ENCODE measurements at places on chromosomes 1 and 21. TPM values are rescaled to one million over a fixed set of nuclear protein-coding genes. Genes with fewer than 3 reads are reported as not detected.
A peak's percentile ranks its signal among the peaks of the same experiment; 100 is the strongest.

- H3K4me3 ChIP-seq, result no peak overlapping the region
- no peak for DNase-seq
- no peak overlapping the region for H3K27ac ChIP-seq
- H3K4me1 ChIP-seq, result no peaks in the 10 kb centered on the region
- H3K36me3 ChIP-seq, result no peaks in the 10 kb centered on the region
Observed at GRCh38 chr1:239123260-239123659, 263.1 kb upstream of the CHRM3 start.

- H3K36me3 ChIP-seq, result peaks cover 3% of the 10 kb centered on the region
- no peak overlapping the region for H3K4me3 ChIP-seq
- DNase-seq, result no peak
- peak overlapping the region; percentile 32 for H3K27ac ChIP-seq
Observed at GRCh38 chr1:39213511-39214002, 9.1 kb downstream of the MACF1 start.

- peak; percentile 13 for DNase-seq
- H3K4me1 ChIP-seq, result peaks cover 25% of the 10 kb centered on the region
- H3K4me3 ChIP-seq, result peak overlapping the region; percentile 83
- H3K27ac ChIP-seq, result peak overlapping the region; percentile 31
- H3K36me3 ChIP-seq, result no peaks in the 10 kb centered on the region
Observed at GRCh38 chr1:58815686-58816071, 31.8 kb upstream of the JUN start.

- H3K27me3 ChIP-seq, result no peaks in the 10 kb centered on the region
- peaks cover 11% of the 10 kb centered on the region for H3K4me1 ChIP-seq
- no peak for DNase-seq
- H3K4me3 ChIP-seq, result no peak overlapping the region
- no peaks in the 10 kb centered on the region for H3K36me3 ChIP-seq
- H3K27ac ChIP-seq, result no peak overlapping the region
Observed at GRCh38 chr21:14863745-14864210, 201.0 kb downstream of the NRIP1 start.

DNA sequence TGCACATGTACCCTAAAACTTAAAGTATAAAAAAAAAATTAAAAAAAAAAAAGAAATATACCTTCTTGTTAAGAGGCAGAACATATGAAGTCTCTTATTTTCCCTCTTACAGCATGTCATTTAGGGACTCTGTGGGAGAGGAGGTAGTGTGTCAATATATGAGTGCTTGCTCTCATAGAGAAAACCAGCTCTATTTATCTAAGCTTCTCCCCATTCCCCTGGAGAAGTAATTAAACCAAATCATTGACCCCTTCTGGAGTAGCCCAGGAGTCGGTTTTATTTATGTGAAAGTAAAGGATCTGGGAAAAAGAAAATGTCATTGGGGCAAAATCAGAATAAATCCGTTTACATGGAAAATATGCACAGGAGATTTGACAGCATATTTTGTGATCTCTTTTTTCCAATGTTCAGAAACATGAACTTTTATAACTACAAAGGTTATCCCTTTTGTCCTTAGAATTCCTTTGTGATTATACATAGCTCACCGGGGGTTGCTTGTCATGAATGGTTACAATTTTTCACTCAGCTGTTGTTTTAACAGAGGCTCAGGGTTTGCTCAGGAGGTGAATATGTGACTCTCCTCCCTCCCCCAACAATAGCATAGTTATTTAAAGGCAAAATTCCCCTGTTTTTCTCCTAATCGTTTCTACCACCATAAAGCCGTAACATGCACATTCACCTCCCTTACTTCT is 114.5 kb upstream of the C1orf21 start:
- H3K36me3 ChIP-seq, result no peaks in the 10 kb centered on the region
- H3K4me3 ChIP-seq, result no peak overlapping the region
- no peak overlapping the region for H3K27ac ChIP-seq
- peaks cover 7% of the 10 kb centered on the region for H3K27me3 ChIP-seq

- peaks cover 23% of the 10 kb centered on the region for H3K4me1 ChIP-seq
- H3K36me3 ChIP-seq, result peaks cover 2% of the 10 kb centered on the region
- no peaks in the 10 kb centered on the region for H3K27me3 ChIP-seq
- H3K27ac ChIP-seq, result no peak overlapping the region
Observed at GRCh38 chr1:173333581-173333980, 126.5 kb upstream of the TNFSF4 start.

DNA sequence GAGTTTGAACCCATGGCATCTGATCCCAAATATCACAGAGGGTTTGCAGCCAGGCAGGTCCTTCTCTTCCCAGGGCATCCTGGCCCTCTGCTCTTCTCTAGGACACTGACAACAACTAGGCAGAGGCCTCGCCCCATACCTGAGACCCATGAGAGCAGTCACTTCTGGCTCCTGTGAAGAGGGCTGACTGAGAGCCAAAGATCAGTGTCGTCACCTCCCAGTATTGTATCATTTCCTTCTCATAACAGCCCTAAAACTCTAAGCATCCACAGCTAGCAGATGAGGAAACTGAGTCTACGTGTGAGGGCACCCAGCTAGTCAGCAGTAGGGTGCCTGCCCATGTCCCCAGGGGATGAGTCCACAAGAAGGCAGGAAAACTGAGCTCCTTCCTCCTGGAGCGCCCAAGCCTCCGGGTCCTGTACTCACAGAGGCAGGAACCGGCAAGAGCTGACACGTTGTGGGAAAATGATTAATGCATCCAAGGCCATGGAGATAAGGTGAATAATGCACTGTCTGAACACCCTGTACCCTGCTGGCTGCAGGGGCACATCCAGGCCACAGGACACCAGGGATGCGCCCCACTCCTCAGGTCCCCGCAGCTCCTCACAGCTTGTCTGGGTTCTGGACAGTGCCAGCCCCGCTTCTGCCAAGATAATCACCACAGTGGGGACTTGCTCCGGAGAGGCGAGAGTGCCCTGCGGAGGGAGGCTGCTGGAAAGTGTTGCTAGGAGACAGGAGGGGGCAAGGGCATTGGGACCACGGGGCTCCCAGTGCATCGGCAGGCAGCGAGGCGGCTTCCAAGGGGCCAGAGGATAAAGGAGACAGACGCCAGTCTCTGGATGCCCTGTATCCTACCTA is 340.0 kb downstream of the NPHP4 start:
- no peaks in the 10 kb centered on the region for H3K36me3 ChIP-seq
- H3K27me3 ChIP-seq, result peaks cover 19% of the 10 kb centered on the region
- no peak overlapping the region for H3K27ac ChIP-seq
- H3K4me1 ChIP-seq, result no peaks in the 10 kb centered on the region
- no peak for DNase-seq

DNA sequence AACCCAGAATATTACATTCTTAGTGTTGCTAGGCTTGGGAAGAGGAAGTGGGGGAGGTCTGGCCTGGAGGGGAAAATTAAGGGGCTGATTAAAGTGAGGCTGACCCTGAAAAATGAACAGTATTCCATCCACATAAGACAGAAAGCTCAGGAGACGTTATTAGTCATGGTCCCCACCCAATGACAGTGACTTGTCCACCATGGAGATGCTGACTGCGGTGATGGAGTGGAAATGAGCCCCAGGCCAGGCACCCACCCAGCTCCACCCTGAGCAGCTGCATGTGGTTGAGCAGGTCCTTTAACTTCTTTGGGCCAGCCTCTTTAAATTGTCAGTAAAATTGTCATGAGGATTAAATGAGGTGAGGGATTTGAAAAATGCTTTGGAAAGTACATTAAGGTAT is 1.4 kb upstream of the SPRR4 start:
- H3K36me3 ChIP-seq, result no peaks in the 10 kb centered on the region
- H3K27ac ChIP-seq, result no peak overlapping the region
- no peaks in the 10 kb centered on the region for H3K4me1 ChIP-seq
- DNase-seq, result no peak
- H3K27me3 ChIP-seq, result peaks cover 29% of the 10 kb centered on the region
- H3K4me3 ChIP-seq, result no peak overlapping the region

DNA sequence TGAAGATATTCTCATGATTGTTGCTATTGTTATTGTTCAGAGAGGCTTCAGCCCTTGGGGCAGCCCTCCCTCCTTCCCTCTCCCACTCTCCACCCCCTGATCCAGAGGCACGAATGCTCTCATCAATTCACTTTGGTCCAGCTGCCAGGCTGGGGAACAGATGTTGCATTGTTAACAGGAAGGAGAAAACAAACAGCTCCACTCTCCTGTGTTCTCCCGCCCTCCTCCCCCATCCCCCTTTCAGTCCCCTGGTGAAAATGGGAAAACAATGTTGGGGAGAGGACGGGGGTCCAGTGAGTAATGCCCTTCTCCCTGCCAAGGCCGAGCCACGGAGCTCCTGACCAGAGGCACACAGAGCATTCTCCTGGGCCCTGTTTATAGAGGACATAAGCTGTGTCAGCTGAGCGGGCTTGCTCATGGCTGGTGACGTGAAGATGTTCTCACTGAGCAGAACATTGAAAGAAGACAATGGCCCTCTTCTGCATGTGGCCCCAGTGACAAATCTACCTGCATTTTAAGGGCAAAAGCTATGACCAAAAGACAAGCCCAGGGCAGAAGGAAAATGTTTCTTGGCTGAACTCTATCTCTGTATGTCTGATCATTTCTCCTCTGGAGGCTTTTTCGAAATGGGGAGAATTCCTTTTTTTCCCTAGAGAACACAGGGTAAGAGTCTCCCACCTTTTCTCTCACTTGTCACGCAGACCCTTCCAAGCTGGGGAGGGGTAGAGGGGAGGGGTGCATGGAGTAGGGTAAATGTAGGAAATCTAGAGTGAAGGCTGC is 111.7 kb downstream of the GLUL start:
- no peak for DNase-seq
- no peak overlapping the region for H3K27ac ChIP-seq
- no peak overlapping the region for H3K4me3 ChIP-seq
- H3K36me3 ChIP-seq, result no peaks in the 10 kb centered on the region
- H3K4me1 ChIP-seq, result peaks cover 12% of the 10 kb centered on the region
- H3K27me3 ChIP-seq, result no peaks in the 10 kb centered on the region

GRCh38 chr1:76827066-76827465 is 40.2 kb upstream of the ST6GALNAC5 start:
- DNase-seq, result no peak
- no peaks in the 10 kb centered on the region for H3K36me3 ChIP-seq
- H3K27ac ChIP-seq, result no peak overlapping the region
- H3K27me3 ChIP-seq, result peaks cover 8% of the 10 kb centered on the region
- H3K4me3 ChIP-seq, result no peak overlapping the region
- H3K4me1 ChIP-seq, result no peaks in the 10 kb centered on the region

DNA sequence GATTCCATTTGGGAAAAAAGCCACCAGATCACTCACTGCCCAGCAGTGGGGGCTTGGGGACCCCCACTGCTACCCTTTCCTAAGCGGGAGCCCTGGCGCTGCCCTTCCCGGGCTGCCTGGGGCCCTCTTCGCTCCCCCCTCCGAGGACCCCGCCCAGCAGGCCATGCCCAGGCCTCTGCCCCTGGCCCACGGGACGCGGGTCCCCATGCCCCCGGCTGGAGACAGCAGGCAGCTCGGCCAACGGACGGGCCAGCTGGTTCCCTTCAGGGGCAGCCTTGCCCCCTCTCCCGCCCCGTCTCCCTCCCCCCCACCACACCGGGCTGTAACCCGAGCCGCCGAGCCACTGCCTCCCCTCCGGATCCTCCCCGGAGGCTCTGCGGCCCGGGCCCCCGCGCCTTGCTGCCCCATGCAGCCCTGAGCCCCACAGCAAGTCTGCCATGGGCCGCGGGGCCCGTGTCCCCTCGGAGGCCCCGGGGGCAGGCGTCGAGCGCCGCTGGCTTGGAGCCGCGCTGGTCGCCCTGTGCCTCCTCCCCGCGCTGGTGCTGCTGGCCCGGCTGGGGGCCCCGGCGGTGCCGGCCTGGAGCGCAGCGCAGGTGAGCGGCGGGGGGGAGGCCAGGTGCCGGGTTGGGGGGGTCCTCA is at the start of gene MMP23B:
Gene MMP23B (plus strand): TSS at position 392 of the 639 bp plus-strand sequence. CDS start 46 bp downstream, at position 438.
- H3K36me3 ChIP-seq, result peaks cover 2% of the 10 kb centered on the region
- DNase-seq, result no peak
- H3K4me3 ChIP-seq, result peak within 1 kb of the TSS; percentile 51
- no peaks in the 10 kb centered on the region for H3K27me3 ChIP-seq
- no peaks in the 10 kb centered on the region for H3K4me1 ChIP-seq

DNA sequence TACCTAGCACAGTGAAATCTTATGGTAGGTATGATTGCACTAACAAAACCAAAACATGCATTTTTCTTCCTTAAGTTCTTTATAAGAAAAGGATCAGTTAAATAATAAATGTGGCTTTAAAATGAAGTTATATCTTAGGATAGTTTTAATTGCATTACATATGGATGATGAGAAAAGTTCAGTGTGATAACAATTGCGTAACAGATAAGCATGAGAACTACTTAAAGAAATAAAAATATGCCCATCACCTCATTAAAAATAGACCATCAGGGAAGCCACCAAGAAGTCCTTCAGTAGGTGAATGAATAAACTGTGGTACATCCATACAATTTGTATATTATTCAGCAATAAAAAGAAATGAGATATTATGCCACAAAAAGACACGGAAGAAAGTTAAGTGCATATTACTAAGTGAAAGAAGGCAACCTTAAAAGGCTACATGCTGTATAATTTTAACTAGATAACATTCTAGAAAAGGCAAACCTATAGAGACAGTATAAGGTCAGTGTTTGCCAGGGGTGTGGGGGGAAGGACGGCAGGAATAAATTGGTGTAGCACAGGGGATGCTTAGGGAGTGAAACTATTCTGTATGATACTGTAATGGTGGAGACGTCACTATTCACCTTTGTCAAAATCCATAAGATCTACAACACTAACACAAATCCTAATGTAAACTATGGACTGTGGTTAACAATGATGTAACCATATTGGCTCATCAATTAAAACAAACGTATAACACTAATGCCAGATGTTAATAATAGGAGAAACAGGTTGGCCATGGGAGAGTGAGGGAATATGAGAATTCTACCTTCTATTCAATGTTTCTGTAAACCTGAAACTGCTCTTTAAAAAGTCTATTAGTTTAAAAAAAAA is 42.9 kb downstream of the MPZL1 start:
- H3K4me1 ChIP-seq, result peaks cover 24% of the 10 kb centered on the region
- no peak overlapping the region for H3K4me3 ChIP-seq
- H3K27me3 ChIP-seq, result no peaks in the 10 kb centered on the region
- H3K27ac ChIP-seq, result no peak overlapping the region
- no peak for DNase-seq

DNA sequence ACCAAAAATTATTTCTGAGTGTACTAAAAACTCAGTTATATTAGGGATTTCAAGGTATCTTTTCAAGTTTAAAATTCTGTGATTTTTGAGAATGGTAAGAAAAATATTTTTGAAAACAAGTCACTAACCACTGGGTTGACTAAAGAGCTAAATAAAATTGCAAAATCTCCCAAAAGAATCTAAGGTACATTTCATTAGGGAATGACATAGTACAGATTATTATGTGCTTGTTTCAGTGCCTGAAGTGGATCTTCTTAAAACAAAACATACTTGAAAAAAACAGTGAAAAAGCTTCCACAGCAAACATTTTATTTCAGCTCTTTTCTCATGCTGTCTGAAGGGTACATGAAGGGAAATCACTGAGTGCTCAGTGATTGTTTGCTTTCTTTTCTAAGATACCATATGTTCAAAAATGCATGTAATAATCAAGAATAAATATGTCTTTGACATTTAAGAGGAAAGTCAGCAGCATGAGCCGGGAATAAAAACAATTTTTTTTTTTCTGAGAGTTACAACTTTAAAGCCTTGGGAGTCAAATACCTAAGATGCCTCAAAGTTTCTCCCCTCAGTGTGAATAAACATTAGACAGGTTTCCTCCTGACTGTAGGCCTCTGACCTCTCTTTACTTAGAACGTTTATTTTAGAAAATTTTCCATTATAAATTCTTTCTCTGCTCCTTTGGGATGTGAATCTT is 200.7 kb downstream of the KCNT2 start:
- DNase-seq, result no peak
- H3K27ac ChIP-seq, result no peak overlapping the region
- no peaks in the 10 kb centered on the region for H3K27me3 ChIP-seq
- no peaks in the 10 kb centered on the region for H3K4me1 ChIP-seq

The SELENOF gene
- total RNA-seq, result 149 TPM

The CFAP45 gene
- total RNA-seq, result 2.8 TPM

The OR2G3 gene
- not detected for total RNA-seq

The THEMIS2 gene
- 81.0 TPM for total RNA-seq

The TGFB2 gene
- not detected for total RNA-seq

The HSPG2 gene
- total RNA-seq, result 4.4 TPM

The F5 gene
- 37.4 TPM for total RNA-seq

The POU3F1 gene
- not detected for total RNA-seq

The PCSK9 gene
- not detected for total RNA-seq

The FCRL6 gene
- not detected for total RNA-seq

All from activated T-cell treated with anti-CD3 and anti-CD28 coated beads, Interleukin-2, amount 50 U/mL, for 72 hours (primary cell).